ENCODE measurements at places on chromosomes 2 and 18.

GRCh38 chr2:163610817-163611556, 124.8 kb downstream of the FIGN start:
- DNase-seq = no peak

- DNase-seq = no peak
Measured at GRCh38 chr2:74537140-74537539, 7.4 kb downstream of the HTRA2 start.

GRCh38 chr2:24421668-24422067, 61.3 kb upstream of the ITSN2 start:
- DNase-seq = no peak

DNA sequence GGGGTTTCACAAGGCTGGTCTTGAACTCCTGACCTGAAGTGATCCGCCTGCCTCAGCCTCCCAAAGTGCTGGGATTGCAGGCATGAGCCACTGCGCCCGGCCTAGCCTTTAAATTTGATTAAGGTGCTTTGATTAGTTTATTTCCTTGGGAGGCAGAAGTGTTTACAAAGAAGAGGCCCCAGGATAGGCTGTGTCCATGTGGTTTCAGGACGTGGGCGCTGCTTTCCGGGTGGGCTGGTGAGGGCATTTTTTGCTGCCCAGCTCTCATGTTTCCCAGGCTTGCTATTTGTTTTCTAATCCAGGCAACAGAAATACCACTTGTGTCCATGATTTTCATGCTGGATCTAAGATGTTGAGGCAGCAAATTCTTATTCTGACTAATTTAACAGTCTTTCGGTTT, 124.2 kb downstream of the SH3RF3 start:
- DNase-seq = no peak

- DNase-seq = no peak
Measured at GRCh38 chr2:100417711-100418124, 250 bp upstream of the CHST10 start.

- no peak for DNase-seq
Measured at GRCh38 chr2:169739351-169739750, 5.7 kb downstream of the KLHL23 start.

GRCh38 chr2:47195148-47195547, 40.0 kb upstream of the STPG4 start:
- DNase-seq = no peak

GRCh38 chr2:69615969-69616368, 27.6 kb downstream of the AAK1 start:
- no peak for DNase-seq

- no peak for DNase-seq
Measured at GRCh38 chr2:82636402-82637020, 1822.6 kb downstream of the SUCLG1 start.

- no peak for DNase-seq
Measured at GRCh38 chr2:112253261-112253815, 1.5 kb downstream of the ZC3H8 start.

DNA sequence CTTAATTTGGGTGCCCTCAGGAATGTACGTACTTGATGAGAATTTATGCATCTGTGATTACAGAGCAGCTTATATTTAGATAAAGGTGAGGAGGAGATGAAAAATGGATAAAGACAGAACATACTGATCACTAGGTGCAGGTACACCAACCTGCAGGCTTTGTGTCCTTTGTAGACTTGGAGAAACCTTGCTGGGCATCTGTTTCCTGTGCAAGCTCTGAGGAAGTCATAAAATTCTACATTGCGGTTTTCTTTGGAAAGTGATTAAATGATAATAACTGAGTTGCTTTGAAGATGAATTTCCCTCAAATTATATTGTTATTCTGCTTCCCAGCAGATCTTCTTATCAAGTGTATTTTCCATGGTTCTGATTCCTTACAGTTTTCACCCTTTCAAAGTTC, 7.7 kb downstream of the RAB27B start:
- DNase-seq = no peak

DNA sequence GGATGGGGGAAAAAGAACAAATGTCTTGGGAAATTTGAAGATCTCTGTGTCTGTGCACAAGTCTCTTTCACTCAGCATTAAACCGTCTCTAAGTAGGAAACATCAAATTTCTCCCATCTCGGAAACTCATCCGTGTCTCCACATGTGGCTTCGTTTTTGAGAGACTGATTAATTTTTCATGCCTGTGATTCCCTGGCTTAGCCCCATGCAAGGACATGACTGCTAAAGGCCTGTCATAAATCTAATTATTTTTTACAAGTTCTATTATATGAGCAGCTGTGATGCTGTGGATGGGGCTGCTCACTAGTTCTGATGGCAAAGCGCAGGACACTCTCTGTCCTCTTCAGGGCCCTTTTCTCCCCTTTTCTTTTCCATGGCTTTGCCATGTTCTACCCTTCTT, 129.1 kb downstream of the RGPD3 start:
- no peak for DNase-seq

DNA sequence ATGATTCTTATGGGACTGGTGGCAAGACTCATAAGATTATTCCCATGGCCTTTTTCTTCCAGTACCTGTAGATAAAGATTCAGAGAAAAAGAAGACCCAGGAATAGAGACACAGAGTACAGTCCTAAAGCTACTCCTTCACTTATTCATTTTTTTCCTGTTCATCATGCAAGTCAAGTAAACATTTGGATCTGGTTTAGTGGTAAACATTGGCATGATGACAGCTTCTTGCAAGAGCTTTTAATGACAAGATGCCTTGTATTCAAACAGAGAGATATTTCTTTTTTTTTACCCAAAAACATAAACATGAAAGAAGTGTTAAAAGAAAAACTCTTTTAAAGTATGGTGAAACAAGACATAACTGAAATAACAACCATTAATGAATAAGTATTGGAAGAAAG, 20.2 kb downstream of the CXCR2 start:
- no peak for DNase-seq

DNA sequence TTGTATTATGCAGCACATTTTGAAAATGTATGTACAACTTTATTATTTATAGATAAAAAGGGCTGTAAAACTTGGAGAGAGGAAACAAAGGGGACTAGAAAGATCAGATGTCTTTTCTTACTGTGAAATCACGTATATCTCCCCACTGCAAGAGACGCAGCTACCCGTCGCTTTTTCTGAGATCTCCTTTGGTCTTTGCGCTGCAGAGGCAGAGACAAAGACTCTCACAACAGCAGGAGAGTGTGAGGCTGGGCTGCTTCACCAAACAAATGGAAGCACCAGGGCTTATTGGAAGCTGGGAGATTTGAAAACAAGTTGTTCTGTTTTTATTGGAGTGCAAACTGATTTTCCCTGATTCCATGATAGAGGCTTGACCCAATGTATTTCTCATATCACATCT, 129.0 kb upstream of the PARD3B start:
- no peak for DNase-seq

DNA sequence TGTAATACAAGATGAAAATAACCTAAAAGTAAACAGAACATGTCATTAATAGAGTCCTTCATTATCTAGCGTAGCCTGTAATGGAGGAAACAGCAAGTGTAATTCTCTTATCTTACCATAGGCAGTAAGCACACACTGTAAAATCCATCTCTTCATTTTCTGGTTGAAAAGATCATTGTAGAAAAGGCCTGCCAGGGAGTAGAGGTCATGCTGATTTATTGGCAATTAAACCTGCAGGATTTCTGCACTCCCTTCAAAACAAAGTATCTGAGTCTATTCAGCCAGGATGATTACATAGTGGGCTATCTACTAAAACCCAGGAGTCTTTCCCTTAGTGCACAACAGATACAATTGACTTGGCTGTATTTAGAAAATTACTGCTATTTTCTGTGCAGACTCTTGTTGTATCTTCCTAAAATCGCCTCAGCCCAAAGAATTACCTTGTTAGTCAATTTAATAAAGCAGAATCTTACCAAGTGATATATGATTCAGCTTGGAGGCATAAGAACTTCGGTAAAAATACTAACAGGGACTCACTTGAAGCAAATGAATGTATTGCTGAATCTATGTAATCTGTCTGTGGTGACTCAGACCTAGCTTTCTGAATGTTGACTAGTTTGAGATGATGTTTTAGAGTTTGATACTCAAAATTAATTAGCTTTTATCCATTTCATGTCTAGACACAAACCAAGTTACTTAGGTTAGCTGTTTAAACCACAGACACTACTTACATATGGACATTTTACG, 250.4 kb upstream of the STON1 start:
- DNase-seq = no peak

GRCh38 chr2:170180031-170180566, 2.2 kb downstream of the MYO3B start:
- no peak for DNase-seq

- DNase-seq = no peak
Measured at GRCh38 chr2:127362971-127363370, 24.8 kb downstream of the MAP3K2 start.
